ENCODE measurements at places on chromosomes 1 and 21. TPM values are rescaled to one million over a fixed set of nuclear protein-coding genes. Genes with fewer than 3 reads are reported as not detected.

The AADACL3 gene
- not detected for total RNA-seq

The SPATC1L gene
- total RNA-seq = 24.2 TPM

The CELA3A gene
- total RNA-seq = not detected

The CD2 gene
- total RNA-seq = 217 TPM

The AIM2 gene
- 6.7 TPM for total RNA-seq

The SETD4 gene
- 19.1 TPM for total RNA-seq

The TMEM61 gene
- not detected for total RNA-seq

The IL10 gene
- total RNA-seq = not detected

The ADCY10 gene
- total RNA-seq = not detected

The KIF2C gene
- 92.6 TPM for total RNA-seq

The BRINP2 gene
- total RNA-seq = not detected

The ARHGAP29 gene
- not detected for total RNA-seq

The JAM2 gene
- 1.5 TPM for total RNA-seq

The NPPA gene
- not detected for total RNA-seq

The SLC22A15 gene
- 0.07 TPM for total RNA-seq

The PDE9A gene
- 11.5 TPM for total RNA-seq

The NTNG1 gene
- total RNA-seq = 0.96 TPM
